ENCODE measurements at places on chromosomes 3 and 15.

DNA sequence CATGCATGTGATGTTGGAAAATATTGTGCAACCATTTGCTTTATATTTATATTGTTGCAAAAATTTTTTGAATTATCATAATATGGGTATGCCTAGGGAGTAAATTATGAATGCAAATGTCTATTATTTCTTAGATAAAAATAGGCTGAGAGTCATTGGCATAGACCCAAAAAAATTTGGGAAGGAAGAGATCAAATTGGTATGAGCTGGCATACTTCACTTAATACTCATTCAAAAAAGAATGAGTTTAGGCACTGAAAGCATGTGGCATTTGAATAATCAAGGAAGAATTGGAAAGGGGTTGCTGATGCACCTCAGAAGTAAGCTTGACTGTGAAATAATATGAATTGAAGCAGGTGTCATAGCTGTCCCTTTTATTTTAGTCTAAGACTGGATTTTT, 764.0 kb upstream of the DPPA4 start:
- no peak for DNase-seq

- no peak for DNase-seq
Observed at GRCh38 chr15:72168131-72168807, 29.3 kb downstream of the GRAMD2A start.

GRCh38 chr15:55224892-55225291, 28.2 kb upstream of the RSL24D1 start:
- no peak for DNase-seq

- no peak for DNase-seq
Observed at GRCh38 chr3:114308377-114308776, 14.5 kb downstream of the TIGIT start.

DNA sequence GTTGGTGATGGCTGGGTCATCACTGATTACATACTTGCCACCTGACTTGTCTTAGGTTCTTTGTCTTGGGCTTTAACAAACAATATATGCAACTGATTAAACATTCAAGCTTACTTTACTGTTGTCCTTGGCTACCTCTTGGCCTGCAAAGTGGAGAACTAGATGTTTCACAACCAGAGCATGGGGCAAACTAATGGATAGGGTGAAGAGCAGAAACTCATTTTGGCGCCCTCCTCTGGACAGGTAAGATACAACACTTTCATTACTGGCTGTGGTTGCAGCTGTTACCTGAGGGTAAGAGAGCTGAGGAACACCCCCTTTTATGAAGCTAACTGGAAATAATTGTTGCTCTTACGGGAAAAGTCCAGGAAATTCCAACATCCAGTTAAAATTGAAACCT, 262.1 kb downstream of the NAALADL2 start:
- no peak for DNase-seq

- no peak for DNase-seq
Observed at GRCh38 chr3:129688271-129688895, 81.9 kb upstream of the PLXND1 start.

- DNase-seq, result no peak
Observed at GRCh38 chr15:56736308-56736707, 3.0 kb upstream of the ZNF280D start.

- no peak for DNase-seq
Observed at GRCh38 chr15:83205725-83206324, 1.8 kb downstream of the HDGFL3 start.

GRCh38 chr3:71684046-71684756, 41.0 kb downstream of the EIF4E3 start:
- DNase-seq, result no peak

- DNase-seq, result no peak
Observed at GRCh38 chr3:115279939-115280338, 132.9 kb upstream of the ZBTB20 start.

DNA sequence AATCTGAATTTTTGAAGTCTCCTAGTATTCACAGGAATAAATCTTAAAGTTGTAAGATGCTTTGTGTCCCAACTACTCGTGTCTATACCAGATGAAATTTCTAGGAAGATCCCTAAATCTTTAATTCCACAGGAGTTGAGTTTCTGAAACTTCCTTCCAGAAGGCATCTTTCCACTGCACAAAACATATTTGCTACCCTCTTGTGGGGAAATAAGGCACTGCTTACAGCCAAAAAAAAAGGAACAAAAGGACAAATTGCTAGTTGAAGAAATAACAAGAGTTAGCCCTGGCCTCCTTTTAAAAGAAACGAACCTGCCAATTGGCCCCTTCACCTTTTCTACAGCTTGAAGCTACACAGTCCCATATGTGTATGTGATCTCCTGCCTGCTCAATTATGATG, 54.0 kb downstream of the TAFA4 start:
- no peak for DNase-seq

- DNase-seq, result no peak
Observed at GRCh38 chr15:69424748-69425413, 10.7 kb downstream of the KIF23 start.

DNA sequence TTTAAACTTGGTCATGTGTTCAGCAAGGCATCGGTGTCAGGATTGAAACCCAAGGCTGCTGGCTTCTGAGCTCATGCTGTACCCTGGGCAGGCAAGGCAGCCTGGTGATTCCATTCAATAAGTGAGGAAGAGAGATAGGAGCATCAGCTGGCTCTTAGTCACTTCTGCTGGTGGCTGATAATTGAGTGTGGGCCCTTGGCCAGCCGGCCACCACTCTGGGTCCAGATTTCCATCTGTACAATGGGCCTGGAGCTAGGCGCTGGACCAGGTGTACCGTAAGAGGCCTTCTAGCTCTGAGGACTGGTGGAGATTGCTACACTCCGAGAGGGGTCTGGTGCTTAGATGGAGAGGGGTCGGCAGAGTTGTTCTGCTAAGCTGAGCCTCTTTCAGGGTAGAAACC, 4.3 kb downstream of the CD276 start:
- DNase-seq, result no peak

DNA sequence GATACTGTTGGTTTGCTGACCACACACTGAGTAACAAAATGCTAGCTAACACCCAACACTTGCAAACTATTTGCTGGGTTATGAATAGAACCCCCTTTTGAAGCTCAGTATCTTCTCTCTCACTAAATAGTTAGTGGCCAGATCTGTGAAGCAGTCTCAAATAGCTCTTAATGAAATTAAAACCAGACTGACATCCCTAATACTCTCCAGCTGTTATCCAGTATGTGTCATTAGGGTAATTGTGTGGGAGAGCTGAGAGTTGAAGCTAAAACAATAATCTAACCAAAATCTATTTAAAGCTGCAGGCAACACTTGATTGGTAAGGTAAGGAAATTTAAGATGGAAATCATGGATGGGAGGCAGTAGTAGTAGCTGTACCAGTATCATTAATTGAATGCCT, 110.4 kb upstream of the RORA start:
- DNase-seq, result no peak

DNA sequence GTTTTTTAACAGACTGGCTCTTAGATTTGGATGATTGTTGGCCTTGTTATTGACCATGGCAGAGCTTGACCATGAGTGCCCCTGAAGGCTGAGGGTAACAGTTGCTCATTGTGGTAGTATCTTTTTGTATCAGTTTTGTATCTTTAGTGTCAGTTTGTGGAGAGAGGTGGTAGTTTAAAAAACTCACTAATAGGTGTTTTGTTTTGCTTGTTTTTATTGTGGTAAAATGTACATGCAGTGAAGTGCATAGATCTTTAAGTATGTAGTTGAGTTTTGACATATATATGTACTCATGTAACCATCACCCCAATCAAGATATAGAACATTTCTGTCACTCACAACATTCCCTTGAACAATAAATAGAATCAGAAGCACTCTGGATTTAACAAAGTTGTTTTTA, 9.8 kb downstream of the GMPS start:
- no peak for DNase-seq

DNA sequence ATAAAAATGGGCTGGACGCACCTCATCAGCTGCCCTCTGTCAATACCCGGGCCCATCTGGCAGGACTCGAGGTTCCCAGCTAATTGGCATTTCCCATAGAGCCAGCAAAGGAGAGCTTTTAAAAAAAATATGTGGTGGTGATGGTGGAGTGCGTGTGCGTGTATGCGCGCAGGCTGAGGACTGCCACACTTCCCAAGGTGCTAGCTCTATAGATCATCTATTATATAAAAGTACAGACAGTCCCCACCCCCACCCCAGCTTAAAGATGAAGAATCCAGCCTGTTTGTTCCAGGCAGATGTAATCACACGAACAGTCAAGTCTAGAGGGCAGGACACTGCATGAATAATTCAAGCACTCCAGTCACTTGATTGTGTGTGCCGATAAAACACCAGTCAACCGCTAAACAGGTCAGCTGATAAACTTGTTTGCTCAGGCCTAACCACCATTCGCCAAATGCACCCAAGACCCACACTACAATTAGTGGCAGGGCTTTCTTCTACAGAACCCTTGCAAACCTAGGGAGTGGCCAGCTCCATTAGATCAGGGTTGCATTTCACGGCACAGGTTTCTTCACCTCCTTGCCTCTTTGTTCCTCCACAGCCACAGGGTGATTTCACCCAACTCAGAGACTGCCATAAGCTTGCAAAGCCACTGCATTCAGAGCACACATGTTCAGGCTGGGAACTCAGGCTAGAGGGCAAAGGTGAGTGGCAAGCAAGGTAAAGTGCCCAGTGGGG, 5.8 kb downstream of the TLE3 start:
- DNase-seq, result no peak

- no peak for DNase-seq
Observed at GRCh38 chr3:197854596-197855343, 63.7 kb downstream of the LRCH3 start.

- DNase-seq, result no peak
Observed at GRCh38 chr3:13574083-13574797, 25.3 kb downstream of the FBLN2 start.

DNA sequence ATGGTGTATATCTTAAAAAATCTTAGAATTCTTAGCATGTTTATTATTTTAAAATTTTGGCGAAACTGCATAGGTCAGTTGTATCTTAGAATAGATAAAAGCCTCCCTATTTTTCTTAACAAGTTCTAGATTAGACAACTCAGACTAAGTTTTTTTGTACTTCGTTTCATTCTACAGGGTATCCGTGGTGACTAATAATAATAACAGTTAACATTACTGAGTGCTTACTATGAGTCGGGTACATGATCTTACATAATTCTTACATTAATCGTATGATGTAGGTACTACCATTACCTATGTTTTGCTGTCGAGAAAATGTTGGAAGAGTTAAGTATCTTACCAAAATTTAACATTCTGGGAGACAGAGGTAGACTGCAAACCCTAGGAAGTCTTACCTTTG, 60.7 kb downstream of the UBE2E2 start:
- DNase-seq, result no peak

DNA sequence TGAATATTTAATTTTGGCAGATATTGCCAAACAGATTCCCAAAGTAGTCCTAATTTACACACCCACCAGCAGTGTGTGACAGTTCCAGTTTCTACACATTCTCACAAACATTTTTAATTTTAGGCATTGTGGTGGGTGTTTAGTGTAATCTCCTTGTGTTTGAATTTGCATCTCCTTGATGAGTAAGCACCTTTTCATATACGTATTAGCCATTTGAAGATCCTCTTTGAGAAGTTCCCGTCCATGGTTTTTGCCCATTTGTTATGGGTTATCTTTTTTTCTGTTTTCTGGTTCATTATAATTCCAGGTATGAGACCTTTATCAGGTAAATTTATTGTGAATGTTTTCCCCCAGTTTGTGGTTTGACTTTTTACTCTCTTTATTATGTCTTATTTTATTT, 2.3 kb upstream of the TM4SF19 start:
- DNase-seq, result no peak

DNA sequence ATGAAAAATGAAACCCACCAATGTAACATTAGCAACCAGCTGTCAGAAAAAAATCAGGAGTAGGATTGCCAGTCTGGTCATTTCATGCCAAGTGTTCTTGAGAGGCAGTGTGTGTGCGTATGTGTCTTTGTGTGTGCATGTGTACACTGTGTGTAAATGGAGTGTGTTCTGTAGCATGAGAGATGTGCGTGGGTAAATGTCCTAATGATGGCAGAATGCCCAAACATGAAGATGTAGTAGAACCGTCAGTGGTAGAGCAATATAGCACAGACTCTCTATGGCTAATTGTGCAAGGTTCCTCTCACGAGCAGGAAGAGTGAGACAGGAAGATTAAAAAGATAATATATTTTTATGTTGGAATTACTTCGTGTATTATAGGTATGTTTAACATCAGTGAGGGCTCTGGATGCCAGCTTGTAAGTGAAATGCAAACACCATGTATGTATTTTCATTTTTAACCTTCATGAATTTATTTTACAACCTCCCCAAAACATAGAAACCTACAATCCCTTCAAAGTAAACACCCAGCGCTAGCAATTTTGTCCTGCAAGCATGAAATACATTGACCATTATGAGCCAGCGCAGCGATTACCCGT, 1038.7 kb downstream of the IGSF11 start:
- DNase-seq, result no peak

GRCh38 chr3:4853749-4854140, 125.5 kb upstream of the BHLHE40 start:
- DNase-seq, result no peak

Data from activated CD8-positive, alpha-beta memory T cell treated with anti-CD3 and anti-CD28 coated beads for 1 hour (primary cell).